ENCODE measurements at places on chromosomes 16 and 17.

DNA sequence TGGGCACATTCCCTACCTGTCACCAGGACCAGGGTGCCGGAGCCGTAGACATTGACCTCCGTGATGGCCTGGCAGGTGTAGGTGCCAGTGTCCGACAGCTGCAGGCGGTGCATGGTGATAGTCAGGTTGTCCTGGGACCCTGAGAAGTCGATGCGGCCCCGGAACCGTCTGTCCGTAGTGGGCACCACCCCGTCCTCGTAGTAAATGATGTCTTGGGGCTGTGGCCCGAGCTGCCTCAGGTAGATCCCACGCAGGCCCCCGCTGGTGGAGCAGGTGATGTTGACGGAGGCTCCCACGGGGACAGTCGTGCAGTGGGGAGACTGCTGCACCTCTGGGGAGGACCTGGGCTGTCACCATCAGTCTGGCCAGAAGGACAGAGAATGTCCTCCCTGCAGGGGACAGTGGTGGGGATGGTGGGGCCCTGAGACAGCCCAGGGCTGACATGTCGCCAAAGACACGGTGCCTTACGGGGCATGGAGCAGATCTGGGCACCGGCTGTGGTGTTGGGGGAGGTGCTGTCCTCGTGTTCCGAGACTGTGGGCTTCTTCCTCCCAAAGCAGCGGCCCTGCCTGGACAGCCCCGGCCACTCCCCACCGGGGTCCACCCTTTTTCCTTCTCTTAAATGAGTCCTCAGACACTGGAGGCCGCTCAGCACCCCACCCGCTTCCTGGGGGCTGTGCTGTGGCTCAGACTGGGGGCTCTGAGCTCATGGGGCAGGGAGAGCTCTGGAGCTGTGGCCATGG lies 586 bp downstream of the CD7 start:
- no peak for DNase-seq

GRCh38 chr16:17070882-17071592 lies 399.7 kb downstream of the XYLT1 start:
- peak; percentile 78 for DNase-seq

DNA sequence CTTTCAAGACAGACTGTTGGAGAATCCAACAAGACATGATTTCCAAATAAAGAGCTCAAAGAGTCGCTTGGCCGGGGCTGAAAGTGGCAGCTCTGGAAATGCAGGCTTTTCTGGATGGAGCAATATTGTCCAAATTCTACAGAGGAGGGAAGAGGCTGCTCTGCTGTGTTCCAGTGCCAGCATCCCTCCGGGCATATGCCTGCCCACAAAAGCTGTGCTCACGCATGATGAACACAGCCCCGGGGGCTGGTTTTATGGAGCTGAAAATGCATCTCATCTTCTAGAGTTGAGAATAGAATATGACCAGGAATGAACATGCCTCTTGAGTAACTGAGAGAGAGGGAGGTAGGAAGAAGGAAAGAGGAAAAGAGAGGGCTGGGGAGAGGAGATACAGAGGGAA lies 74.7 kb upstream of the TOX3 start:
- no peak for DNase-seq

DNA sequence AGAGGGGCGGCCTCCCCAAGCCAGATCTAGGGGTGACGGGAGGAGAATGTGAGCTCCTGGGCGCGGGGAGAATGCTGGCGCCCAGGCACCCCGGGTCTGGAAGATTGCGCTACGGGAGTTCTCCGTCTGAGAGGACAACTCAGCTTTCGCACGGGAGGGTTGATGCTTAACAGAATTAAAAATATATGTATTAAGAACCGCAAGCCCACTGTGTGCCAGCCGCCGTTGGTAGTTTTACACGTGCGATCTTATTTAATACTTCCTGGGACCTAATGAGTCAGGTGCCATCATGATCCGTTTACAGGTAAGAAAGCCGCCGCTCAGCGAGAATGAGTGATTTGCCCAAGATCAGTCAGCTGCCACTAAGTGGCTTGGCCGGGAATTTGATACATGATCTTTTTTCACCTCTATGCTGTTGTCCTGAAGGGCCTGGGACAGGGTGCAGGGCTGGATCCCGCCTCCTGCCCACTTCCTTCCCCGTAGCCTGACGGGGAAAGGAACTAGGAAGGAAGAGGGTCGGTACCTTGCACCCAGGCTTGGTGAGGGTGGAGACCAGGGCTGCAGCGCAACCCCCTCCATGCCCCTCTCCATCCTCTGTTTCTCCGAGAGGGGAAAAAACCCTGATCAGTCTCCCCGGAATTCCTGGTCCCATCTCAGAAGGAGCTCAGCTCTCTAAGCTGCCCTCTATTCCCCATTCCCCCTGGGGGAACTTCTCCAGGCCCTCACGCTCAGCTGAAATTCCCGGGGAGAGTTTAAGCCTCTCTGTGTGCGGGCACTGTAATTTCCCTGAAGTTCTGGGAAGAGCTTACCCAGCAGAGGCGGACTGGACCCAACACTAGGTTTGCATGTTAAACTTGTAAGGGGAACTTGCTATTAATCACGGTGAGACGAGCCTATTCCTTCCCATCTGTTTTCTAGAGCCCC lies 983 bp downstream of the VAT1L start:
- DNase-seq, result no peak

DNA sequence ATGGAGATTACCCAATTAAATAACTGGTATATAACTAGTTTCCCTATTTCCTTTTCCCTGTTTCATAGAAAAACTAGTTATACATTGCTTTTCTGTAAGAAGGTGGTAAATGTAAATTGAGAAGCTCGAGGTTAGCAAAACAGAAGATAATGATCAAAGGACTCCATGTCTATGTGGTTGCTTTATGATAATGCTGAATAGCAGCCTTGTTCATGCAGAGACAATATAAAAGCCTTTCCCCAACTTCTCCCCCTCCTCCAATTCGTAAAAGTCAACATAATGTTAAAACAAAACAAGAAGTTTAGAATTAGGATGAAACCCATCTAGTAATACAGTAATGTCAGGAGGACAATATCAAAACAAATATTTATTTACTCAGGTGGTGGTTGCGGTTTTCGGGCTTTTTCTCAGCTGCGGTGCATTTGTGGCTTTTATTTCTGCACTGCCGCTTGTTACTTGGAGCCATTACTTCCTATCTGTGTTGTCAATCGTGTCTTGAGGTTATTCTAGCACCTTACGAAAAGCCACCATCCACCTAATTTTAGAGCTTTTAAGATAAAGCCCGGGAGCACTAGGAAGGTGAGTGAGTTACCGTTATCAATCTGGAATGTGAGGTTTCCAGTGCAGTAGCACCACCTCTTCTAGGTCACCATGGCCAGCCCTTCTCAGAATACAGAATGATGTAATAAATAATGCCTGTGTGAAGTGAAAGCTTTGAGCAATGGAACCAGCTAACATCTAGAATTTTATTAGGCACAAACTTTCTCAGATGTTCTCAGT lies 297.5 kb downstream of the CDH13 start:
- no peak for DNase-seq

DNA sequence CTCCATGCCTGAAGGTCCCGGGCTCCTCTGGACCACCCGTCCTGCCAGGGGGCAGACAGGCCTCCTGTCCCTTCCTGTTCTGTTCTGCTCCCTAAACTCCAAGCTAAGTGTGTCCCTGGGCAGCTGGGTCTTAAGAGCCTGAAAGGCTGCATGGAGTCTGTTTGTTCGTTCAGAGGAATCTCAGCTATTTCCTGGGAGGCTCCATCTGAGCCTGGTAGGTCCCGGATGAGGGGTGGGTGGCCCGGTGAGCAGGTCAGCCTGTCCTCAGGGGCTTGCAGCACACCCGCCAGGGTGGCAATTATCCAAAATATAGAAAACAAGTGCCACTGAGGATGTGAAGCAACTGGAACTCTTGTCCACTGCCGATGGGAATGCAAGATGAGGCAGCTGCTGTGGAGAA lies 12.6 kb downstream of the ACTG1 start:
- no peak for DNase-seq

DNA sequence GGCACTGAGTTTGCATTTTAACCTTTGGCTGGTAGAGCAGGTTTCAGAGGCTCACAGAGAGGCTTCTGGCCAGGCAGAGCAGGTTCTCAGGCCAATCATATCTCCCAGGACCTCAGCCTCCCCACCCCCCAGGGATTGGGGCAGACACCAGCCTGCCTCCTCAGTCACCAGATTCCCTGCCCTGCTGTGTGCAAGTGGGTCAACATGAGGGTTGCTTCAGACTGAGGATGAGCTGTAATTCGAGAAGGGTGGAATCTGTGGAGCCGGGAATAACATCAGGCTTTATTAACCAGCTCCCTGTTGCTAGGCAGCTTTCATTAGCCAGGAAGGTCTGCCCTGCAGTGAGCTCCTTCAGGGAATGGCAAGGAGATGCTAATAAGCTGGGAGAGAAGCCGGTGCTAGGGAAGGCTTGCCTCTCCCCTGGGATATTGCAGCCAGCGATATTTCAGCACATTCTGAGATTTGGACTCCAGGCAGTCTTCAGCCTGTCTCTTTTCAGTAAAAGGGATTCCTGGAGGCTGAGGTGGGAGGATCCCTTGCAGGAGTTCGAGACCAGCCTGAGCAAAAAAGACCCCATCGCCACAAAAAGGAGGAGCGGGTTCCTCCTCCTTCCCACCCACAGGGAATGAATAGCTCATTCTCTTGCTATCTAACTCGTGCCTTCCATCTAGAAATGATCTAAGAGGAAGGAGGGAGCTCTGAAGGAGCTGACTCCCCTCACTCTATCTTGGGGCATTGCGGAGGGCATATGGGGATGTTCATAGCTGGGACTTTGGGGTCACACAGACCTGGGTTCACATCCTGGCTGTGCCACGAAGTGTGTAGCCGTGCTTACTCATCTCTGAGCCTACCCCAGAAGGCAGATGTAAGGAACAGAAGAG lies 10.7 kb downstream of the SGSM2 start:
- no peak for DNase-seq

All from activated T-helper 9 cell treated with anti-CD3 and anti-CD28 coated beads, Interleukin-2, amount 50 U/mL, for 16 hours (primary cell).